ENCODE measurements at places on chromosomes 7 and 10.

GRCh38 chr7:157470017-157470322, 133.2 kb downstream of the DNAJB6 start:
- DNase-seq: no peak

DNA sequence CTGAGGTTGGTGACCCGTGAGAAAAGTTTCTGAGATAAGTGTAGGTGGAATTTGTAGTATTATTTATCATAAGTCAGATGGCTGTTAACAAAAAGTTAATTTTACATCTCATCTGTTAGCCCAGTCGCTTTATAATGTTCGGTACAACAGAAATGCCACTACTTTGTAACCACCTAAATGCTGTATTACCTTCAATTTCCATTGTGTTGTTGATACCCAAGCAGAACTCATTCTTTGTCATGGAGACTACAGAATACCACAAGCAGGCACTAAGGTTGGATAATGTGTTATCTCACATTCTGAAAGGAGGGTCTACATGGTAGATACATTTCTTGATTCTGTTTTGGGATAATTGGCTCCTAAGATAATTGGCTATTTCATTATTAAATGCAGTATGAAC, 249.8 kb upstream of the KAT6B start:
- no peak for DNase-seq

DNA sequence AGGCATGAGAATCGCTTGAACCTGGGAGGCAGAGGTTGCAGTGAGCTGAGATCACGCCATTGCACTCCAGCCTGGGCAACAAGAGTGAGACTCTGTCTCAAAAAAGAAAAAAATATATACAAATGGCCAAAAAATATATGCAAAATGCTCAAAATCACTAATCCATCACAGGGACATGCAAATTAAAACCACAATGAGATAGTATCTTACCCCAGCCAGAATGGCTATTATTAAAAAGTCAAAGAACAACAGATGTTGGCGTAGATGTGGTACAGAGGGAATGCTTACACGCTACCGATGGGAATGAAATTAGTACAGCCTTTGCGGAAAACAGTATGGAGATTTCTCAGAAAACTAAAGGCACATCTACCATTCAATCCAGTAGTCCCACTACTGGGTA, 17.4 kb downstream of the SNX8 start:
- DNase-seq: no peak

DNA sequence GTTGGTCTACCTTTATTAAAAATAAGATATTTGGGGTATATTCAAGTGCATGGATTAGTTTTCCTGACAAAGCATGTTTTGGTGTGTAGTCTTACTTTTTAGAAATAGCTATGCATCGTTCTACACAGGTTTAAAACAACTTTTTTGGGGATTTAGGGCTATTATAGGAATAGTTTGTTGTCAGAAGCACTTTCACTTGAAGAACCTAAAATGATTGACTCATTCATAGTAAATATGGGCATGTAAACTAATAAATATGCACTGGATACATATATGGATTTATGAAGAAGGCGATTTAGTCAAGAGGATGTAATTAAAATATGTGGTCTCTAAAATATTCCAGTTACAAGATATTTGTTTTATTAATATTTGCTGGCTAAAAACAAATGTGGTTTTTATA, 2.0 kb downstream of the ARL4A start:
- no peak for DNase-seq

DNA sequence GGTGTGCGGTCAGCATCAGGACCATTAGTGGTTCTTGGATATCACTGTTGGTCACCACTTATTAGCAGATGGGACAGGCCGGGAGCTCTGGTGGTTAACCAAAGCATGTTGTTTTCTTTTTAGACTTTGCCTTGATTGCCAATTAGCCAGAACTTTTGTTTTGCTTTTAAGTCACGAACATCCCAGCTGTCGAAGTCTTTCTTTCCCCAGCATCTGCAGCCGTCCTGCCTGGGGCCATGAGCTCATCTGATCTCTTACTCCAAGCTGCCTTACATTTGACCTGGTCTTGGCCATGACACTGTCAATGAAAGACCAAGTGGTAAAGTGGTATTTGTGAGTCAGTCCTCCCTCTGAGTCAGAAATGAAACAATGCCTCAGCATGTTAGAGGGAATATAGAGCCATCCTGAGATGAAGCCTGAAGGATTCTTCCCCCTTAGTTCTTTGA, 53.9 kb upstream of the CREB5 start:
- no peak for DNase-seq

- no peak for DNase-seq
Observed at GRCh38 chr7:6604458-6604857, 11.0 kb upstream of the ZNF853 start.

DNA sequence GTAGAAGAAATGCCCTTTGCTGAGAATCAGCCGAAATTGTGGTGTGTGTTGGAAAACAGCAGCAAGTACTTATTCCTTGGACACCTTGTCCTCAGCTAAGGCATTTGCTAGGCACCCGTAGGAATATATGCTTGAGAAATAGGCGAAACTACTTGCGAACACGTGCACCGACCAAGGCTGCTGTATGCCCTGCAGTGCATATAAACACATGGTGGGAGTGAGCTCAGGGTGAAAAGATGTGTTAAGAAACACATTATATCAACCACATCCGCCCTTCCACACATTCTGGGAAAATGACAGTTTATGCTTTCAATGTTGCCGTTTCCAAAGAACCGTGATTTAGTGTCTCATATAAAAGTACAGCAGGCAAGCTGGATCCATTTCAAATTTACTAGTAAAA, 199.2 kb downstream of the JCAD start:
- no peak for DNase-seq

DNA sequence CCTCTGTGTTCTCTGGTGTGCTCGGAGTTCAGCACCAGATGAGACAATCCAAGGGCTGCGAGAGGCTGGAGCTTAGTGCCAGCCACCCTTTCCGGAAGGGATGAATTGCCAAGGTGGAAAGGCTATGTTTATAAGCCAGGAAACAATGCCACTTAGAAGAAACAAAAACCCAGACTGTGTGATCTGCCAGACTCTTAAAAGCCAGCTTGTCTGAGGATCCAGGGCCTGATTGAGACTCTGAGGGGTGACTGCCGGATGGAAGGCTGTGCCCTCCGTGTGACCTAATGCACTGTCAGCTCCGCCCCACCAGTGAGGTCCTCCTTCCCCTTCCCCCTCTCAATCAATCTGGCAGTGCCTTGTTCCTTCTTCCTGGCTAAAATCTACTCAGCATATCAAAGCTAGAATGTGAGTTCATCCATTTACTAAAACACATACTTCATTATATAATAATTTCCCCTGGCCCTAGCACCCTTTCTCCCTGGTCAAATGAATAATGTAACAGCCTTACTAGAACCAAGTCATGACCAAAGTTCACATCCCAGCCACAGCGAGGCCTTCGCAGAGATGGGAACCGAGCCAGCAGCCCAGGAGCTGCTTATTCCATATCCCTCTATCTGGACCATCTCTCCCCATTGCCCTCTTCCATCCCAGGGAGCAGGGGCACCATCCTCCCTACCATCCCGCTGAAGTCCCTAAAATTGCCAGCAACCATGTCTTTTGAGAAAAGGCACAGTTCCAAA, 25.5 kb downstream of the FAM107B start:
- no peak for DNase-seq

DNA sequence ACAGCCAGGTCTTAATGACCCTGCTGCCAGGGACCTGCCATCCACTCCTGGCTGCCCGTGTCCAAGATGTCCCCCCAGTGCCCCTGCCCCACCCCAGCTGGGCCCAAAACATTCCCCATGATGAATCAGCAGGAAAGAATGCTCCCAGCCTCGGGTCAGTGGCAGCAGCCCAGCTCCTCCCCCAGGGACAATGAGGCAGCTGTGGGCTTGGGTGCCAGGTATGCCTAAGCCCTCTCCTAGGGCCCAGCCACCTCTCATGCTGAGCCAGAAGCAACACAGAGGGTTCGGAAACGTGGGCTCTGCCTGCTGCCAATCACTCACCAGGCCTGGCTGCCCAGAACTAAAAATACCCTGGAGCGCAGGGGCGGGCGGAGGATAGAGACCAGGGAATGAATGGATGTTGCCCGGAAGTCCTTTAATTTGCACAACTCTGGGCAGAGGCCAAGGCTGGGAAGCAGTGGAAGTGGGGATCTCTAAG, 1.5 kb upstream of the LOXL4 start:
- no peak for DNase-seq

DNA sequence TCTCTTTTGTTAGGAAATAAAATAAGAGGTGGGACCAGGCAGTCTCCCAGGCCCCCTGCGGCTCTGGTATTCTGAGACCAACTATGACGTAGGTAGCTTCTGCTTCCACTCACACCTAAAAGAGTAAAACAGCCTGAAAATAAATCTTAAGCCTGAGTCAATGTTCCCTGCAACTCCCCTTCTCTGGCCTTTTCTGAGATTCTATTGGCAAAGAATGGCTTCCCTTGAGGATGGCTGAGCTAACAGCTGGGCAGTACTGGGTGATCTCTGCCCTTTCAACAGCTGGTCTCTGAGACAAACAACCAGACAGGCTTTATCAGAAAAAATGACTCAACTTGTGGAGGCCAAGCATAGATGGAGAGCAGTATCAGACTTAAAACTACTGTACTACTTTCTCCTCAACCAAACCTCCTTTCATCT, 58.7 kb downstream of the CREB3L2 start:
- no peak for DNase-seq

GRCh38 chr7:17239683-17240521, 58.5 kb upstream of the AHR start:
- DNase-seq: no peak

DNA sequence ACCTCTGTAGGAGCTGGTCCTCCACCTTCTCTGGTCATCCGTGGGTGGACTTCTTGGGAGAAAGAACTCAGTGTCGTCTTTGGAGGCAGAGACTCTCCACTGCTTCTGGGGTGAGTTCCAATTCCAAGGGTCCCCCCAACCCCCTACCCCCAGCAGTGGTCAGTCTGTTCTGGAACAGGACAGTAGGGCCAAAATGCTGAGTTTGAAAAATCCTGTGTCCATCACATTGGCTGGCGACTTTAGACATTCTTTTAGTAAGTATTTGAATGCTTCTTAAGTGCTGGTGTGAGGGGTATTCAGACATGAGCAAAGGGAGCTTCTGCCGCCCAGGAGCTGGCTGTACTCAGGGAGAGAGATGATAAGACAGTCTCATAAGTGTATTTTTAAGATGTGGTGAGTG, 1.9 kb downstream of the ZNF316 start:
- DNase-seq: no peak

Data from GM10248 (cell line).